ENCODE measurements at places on chromosomes 7 and 10.

DNA sequence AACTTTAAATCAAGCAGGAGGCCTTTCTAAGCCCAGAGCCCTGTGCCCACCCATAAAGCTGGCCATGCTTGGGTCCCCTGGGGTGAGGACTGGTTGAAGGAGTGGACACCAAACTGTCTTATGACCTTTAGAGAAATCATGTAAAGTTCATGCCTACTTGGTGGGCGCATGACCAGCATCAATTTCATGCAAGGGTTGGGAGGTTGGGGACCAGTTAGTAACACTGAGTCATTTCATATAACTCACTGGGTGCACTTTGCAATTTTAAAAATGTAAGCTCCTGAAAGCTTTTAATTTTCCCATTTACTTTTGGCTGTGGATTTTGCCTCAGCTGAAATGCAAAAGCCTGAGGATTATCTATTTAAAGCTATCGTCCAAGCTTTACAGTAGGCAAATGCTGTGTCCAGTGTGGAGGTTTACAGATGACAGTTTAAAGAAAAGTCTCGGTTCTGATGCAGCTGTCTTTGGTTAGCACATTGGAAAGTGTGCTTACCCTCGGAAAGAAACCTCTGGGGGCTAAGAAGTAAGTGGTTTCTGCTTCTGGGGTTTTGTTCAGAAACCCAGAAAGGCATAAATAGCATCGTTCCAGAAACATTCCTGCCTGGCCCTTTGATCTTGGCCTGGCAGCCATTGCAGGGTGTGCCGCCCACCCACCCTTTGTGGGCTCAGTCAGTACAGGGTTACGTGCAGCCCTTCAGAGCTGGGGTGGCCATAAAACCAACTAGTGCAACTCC is 48.8 kb upstream of the CHST15 start:
- no peak for DNase-seq

- no peak for DNase-seq
Measured at GRCh38 chr7:8129318-8129659, 132.7 kb downstream of the ICA1 start.

DNA sequence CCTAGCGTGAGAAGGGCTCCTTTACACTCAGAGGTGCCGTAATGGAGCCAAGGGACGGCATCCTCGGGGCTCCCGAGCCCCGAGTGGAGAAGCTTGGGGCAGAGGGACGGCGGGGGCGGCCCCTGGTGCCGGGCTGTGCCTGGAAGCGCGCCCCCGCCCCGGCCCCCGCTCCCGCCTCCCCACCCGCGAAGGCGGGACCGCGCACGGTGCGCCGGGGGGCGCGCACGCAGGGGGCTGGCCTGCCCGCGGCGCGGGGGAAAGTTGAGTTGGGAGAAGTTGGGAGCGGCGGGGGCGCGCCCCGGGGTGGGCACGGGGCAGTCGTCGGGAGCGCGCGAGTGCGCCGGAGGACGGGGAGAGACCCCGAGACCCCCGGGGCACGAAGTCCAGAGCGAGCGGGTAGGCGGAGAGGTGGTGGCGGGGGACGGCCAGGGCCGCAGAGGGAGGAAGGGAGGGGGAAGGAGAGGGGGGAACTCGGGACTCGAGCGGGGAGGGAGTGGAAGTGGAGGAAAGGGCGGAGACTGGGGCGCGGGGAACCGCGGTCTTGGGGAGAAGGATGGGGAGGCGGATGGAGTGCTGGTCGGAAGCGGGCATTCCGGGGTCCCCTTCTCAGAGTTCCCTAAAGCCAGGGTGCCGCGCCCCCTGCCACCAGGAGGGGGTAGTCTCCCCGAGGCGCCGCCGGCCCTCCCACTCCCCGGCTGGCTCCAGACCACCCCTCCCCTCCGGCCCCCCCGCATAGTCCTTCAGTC is at the start of gene SLC4A2:
Gene SLC4A2 (plus strand): TSS at position 223 of the 746 bp plus-strand sequence. CDS start 2,399 bp downstream, outside the sequence.
- DNase-seq: peak; percentile 97

- DNase-seq: no peak
Measured at GRCh38 chr10:78140066-78140630, 106.5 kb downstream of the RPS24 start.

GRCh38 chr10:48957361-48958151 is 17.9 kb upstream of the LRRC18 start:
- DNase-seq: no peak

Measured in HuH-7.5 (cell line).